ENCODE measurements at places on chromosomes 3 and 15.

GRCh38 chr3:114545193-114545592, 251.4 kb downstream of the TIGIT start:
- no peak for DNase-seq

DNA sequence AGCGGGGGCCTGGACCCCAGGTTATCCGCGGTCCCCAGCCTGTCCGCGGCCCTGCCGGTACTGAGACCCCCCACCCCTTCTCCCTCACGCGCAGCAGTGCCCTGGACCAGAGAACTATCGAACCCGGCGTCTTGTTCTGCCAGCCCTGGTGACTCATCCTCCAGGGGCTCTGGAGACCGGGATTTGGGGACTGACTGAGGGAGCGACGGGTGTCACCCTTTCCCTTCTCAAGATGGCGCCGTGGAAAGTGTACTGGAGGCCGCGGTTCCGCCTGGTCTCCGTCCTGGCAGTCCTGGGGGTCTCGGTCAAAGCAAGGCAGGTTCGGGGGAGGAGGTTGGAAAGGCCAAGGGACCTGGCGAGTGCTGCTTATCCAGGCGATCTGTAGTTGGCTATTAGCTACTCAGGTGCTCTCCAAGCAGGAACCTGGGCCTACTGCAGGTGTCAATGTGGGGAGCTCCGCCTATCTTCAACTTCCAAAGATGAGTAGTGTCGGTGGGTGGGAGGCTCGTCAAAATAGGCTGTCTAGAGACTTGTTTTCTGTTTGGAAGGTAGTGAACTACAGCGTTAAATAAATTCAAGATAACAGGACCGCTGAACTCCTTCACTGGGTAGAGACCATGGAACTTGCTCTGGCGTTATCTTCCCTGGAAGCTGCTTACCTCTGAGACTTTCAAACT, 790 bp downstream of the RAB5A start:
- DNase-seq: peak; percentile 49

GRCh38 chr15:37793851-37794250, 140.6 kb upstream of the TMCO5A start:
- DNase-seq: peak; percentile 30

- no peak for DNase-seq
These were observed 24.1 kb downstream of the WDR48 start for GRCh38 chr3:39075910-39076309.

GRCh38 chr3:32794487-32795308, 23.1 kb upstream of the TRIM71 start:
- no peak for DNase-seq

DNA sequence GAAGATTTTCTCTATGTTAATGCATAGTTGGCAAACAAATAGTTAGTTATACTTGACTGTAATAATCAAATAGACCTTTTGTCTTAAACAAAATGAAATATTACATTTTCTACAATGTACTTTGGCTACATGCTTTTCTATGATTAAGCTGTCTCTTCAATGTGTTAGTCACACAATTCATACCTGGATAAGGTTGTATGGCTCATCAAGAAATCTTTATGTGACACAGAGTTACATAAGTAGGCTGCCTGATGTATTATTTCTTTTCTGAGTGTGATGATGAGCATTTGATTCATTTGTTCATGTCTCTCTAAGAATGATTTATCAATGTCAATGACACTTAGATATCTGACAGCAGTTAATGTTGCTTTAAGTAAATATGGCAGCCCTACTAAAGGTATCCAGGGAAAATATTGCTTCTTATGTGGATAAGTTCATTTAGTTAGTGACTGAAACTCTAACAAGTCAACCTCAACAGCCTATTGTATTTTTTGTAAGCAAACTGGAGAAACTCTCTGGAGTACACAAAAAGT, 157.4 kb upstream of the SOX2 start:
- DNase-seq: no peak

DNA sequence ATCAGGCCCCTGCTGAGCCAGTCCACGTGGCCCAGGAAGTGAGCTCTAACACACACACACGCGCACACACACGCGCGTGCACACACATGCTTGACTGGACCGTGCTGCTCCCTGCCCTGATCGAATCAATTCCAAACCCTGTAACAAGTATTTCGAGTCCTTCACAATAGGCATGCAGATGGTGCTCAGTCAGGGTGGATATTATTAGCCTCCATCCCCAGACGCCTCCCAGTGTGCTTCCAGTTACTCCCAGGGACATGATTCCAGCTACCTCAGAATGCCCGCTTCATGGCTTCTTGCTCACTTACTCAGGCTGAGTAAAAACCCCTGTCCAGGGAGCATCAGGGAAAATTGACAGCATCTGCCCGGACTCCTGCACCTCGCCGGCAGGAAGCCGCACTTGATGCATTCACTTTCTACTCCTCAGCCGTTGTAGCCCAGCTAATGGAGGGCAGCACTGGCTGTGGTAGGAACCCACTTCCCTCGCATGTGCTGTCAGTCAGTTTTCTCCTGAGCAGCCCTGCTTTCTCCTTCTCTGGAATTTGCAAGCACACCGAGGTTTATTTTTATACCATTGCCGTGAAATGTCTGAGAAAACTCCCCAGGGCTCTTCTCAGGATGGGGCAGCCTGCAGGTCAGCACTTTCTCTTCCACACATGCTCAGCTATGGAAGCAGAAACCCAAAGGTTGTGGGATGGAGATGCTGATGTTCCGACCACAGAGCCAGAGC, 126.1 kb upstream of the ABHD17C start:
- DNase-seq: no peak

GRCh38 chr15:45328663-45329062, 49.7 kb downstream of the GATM start:
- no peak for DNase-seq

GRCh38 chr15:41832875-41833274, 5.0 kb downstream of the JMJD7 start:
- DNase-seq: no peak

DNA sequence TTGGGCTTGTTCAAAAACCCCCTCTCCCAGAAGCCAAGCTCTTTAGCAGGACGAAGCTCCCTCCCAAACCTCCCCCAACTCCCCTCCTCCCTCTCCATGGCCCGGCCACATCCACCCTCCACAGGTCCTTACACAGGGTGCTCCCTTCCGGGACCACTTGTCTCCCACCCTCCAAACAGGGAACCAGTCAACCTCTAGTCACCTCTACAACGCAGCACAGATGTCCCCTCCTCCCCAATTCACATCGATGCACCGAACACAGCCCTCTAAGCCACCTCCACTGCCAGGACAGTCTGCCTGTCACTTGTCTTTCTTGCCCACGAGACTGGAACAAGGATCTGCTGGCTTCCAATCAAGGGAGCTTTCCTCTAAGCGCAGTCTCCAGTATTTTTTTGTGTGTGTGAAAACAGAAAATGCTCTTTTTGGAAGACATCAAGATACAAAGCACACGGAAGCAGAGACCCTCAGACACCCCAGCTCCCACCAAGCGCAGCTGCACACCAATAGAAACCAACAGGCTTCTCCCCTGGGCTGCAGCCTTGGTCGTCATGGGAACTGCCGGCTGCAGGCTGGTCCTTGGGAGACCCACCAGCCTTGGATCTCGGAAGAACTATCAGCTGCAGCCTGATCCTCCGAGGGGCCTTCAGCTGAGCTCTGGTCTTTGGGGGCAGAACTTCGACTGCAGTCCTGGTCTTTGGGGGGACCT, 26.5 kb downstream of the IQSEC1 start:
- DNase-seq: no peak

DNA sequence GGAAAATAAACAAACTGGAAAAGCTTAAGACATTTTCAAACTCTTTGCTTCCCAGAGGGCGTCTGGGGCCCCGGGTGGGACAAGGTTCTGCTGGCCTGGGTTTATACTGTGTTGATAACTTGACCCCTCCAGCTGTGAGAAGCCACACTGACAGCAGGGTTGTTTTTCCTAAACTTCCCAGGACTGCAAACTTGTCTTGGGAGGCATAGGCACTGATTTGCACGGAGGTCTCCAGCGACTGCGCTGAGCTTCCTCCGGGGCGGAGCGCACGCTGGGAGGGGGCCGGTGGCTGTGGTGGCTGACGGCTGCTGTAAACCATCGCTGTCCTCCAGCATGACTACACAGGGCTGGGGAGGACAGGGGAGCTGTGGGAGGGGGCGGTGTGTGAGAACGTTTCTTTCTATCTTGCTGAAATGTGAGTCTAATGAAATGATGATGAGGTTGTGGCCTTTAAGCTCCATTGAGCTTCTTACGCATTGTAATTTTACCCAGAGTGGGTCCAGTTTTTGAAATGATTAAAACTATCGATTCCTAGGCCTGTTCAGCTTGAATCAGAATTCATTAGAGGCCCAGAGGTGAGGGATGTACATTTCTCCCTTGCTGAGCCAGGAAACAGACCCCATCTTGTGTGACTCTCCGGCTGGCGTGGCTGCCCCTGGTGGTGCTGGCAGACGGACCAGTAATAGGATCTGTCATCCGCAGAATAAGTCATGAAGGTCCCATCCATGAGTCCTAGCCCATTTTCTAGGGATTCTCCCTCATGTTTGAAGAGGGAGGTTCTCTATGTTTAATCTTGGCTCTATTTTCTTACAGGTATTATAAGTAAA, 40.5 kb upstream of the VPS8 start:
- no peak for DNase-seq

DNA sequence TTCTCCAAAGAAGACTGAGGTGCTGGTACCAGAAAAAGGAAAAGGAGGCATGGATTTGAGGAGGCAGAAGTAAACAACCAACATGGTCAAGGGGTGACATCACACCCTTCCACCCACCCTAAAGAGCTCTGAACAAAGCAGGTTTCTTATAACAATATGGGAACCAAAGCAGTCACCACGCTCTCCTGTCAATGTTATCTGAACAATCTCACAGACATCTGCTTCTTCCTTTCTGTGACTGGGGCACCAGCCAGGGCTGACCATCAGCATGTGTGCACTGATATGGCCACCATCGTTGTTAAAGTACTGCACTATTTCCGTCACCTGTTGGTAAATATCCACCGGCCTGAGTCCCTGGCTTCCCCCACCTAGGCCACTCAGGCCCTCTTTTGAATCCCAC, 252.9 kb downstream of the SHQ1 start:
- no peak for DNase-seq

- DNase-seq: no peak
These were observed 44.7 kb downstream of the MYO1E start for GRCh38 chr15:59327942-59328341.

GRCh38 chr3:110562621-110563020, 509.0 kb upstream of the NECTIN3 start:
- no peak for DNase-seq

- DNase-seq: no peak
These were observed 21.0 kb downstream of the SEC61A1 start for GRCh38 chr3:128073185-128073725.

- no peak for DNase-seq
These were observed 315.9 kb downstream of the BCHE start for GRCh38 chr3:165521131-165521871.

- DNase-seq: no peak
These were observed 64.7 kb downstream of the GPR176 start for GRCh38 chr15:39855400-39855799.

DNA sequence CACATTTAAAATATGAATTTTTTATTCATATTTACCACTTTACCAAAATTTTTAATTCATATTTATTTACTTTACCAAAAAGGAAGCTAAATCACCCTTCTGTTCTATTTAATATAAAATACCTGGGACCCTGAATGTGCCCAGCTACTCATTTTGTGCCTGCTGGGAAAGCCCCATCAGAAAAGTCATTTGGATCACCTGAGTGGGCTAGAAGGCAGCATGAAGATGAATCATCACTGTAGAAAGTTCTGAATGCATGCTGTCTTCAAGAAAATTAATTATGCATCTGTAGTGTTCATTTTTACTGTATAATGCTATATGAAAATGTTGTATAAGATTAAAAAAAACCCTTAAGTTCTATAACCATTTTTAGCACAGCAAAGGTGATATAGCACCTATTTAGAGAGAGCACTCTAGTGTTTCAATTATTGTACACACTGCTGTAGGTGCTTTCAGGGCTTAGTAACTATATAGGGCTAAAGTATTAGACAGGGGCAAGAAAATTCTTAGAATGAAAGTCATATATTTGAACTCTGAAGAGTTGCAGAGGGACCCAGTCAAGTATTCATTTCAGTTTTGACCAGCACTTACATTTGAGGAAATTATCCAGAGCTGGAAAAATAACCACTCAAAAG, 175.1 kb downstream of the NFKBIZ start:
- DNase-seq: no peak

DNA sequence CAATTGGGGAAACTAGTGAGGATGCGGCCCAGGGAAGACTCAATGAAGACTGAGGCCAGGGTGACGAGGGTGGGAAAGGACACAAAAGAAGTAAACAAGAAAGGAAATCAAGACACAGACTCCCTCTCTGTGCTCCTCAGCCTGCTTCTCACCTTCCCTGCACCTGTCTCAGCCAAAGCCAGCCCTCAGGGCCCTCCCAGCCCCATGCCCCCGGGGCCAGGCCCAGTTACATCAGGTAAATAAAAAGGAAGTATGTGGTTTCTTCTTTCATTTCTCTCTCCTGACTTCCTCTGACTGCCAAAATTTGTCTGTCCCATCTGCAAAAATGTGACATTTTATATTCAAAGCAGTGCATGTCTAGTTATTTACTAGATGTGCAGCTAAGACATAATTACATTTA, 328.0 kb downstream of the UACA start:
- DNase-seq: no peak

DNA sequence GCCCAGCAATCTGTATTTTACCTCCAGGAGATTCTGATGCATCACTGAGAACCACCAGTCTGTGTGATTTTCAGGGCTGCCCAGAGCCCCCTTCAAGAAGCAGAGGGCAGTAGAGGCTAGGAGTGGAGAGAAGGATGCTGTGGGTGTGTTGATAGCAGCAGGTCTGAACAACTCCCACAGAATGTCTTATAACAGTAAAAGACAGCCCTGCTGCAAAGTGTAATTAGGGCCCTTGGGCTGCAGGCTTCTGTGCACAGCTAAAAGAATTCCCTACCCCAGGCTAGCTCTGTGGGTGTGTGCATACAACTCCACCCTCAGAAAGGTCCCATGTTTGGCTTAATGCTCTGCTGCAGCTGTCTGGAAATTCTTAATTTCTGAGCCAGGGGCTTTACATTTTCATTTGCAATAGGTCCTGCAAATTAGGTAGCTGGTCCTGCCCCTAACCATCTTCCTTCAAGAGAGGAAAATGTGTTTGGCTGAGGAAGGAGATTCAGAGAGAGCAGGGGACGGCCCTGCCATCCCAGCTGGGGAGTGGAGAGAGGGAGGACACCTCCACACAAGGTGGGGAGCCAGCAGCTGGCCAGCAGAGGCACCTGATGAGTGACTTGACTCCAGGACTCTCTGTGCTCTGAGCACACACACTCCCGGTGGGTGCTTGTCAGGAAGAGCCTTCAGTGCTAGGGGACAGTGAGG, 43.2 kb upstream of the RAB6B start:
- no peak for DNase-seq

GRCh38 chr15:91813924-91814323, 39.6 kb upstream of the SLCO3A1 start:
- DNase-seq: no peak

DNA sequence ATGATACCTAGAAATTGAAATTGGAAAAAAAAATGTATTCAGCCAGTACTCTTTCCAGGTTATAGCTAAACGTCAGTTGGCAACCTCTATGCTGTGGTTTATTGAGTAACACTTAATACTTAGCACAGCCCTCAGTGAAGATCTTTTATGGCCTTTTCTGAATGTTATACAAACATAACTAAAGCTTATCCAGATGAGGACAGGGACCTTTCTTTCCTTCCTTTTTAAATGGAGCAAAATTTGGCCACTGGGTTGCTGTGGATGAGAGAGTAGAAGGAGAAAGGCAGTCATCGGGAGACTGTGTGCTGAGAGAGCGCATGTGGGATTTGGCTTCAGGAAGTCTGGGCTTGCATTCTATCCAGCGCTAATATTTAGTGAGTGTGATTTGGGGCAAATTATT, 36.1 kb downstream of the IGF1R start:
- DNase-seq: no peak

All from WERI-Rb-1 (cell line).